Activated CD4-positive, alpha-beta T cell treated with anti-CD3 and anti-CD28 coated beads, Interleukin-10, Interleukin-2, amounts not matched to agents 100 ng/mL and 50 ng/mL, durations not matched to agents 16 hours and 8 hours (primary cell): ENCODE measurements at places on chromosomes 2 and 18.

- peak; percentile 59 for DNase-seq
Measured at GRCh38 chr2:148989882-148990493, 48.5 kb upstream of the LYPD6B start.

- no peak for DNase-seq
Measured at GRCh38 chr2:217228732-217229131, 368.9 kb upstream of the TNP1 start.

- no peak for DNase-seq
Measured at GRCh38 chr2:166768393-166769123, 119.7 kb upstream of the XIRP2 start.

- no peak for DNase-seq
Measured at GRCh38 chr2:232280341-232280740, 98.2 kb upstream of the ALPP start.

DNA sequence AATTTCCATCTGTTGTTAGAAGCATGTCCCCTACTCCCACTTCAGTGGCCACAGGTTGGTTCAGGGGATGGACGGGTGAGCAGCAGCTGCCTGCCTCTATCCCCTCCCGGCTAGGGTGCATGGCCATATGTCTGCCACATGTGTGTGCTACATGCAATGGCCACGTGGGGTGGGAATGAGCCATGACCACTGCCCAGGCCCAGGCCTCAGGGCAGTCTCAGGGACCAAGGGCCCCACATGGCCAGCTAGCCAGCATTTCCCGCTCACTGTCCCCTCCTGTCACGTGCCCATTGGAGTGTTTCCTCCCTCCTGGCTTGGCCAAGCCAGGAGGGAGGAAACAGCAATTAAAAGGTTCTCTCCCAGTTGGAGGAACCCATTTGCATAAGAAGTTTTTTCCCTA is 117.1 kb downstream of the KCNS3 start:
- DNase-seq = no peak

DNA sequence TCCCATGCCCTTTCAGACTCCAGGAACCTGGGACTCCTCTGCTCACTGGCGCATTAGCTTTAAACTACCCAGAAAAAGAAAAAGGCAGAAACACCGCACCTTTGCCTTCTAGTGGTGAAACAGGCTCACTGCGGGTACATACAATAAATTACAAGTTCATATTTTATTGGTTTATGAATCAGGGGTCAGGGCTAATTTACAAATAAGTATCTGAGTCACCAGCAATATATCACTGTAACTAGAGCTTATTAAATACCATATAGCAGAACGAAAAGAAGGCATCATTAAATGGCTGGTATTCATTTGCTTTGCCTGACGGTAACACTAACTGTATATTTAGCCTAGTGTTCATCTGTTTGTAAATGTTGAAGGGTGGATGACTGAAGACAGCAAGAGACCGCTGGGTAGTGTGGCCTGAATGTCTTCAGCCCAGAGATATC is 26.9 kb upstream of the DTNB start:
- DNase-seq = peak; percentile 58

GRCh38 chr2:144586476-144586875 is 66.6 kb upstream of the ZEB2 start:
- no peak for DNase-seq

- no peak for DNase-seq
Measured at GRCh38 chr18:24632158-24632988, 171.9 kb downstream of the HRH4 start.

GRCh38 chr2:120779781-120780283 is 44.2 kb downstream of the GLI2 start:
- DNase-seq = no peak

- DNase-seq = no peak
Measured at GRCh38 chr18:9824474-9824832, 61.3 kb upstream of the TXNDC2 start.

- DNase-seq = no peak
Measured at GRCh38 chr2:145144131-145144728, 624.3 kb upstream of the ZEB2 start.

DNA sequence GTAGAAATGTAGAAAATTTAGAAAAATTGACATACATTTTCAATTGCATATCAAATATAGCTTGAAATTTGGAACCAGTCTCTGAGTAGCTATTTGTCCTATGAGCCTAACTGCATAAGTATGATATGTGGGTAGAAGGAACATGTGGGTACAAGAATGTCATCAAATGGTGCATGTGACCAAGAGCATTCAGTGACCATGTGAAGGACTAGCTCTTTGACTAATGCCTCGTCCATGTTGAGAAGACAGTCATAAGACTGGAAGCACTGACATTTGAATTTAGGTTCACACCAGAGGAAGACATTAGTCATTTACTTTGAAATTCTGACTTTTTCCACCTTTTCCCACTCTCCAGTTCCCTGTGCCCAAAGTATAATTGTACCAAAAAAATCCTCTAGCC is 12.6 kb downstream of the MRPL44 start:
- no peak for DNase-seq

DNA sequence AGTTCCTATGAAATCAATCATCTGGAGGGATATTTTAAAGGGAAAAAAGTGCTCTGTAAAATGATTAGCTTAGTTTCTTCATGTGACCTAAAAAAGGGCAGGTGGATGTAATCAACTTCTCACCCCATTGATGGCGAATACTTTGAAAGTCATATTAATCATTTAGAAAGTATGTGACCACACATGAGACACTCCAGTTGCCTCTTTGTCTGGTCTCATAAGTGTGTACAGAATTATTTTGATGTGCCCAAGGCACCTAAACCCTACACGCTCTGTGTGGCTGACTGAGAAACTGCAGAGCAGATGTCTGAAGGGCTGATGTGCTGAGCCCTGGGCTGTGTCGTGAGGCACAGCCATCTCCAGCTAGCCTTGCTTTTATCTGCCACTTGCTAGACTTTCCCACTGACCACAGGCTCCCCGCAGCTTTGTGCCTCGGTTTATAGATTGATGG is 26.9 kb downstream of the SGPP2 start:
- DNase-seq = peak; percentile 29

DNA sequence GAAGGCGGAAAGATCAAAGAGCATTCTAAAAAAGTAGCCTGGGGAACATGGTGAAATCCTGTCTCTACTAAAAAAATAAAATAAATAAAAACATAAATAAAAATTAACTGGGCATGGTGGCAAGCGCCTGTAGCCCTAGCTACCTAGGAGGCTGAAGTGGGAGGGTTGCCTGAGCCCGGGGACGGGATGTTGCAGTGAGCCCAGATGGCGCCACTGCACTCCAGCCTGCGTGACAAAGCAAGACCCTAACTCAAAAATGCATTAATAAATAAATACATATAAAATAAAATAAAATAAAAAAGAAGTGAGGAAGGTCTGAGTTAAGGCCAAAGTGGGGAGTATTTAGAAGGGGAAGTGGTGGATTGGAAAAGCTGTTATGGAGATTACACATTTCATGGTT is 1.3 kb upstream of the PSMD14 start:
- DNase-seq = no peak

- no peak for DNase-seq
Measured at GRCh38 chr2:232891621-232892071, 21.6 kb downstream of the SNORC start.

GRCh38 chr18:70420146-70420898 is 131.5 kb downstream of the SOCS6 start:
- DNase-seq = no peak

GRCh38 chr2:189104934-189105333 is 74.6 kb downstream of the COL5A2 start:
- no peak for DNase-seq

GRCh38 chr2:37365669-37366068 is 21.2 kb downstream of the QPCT start:
- peak; percentile 58 for DNase-seq

- DNase-seq = no peak
Measured at GRCh38 chr2:74188018-74188601, 9.4 kb upstream of the MOB1A start.

DNA sequence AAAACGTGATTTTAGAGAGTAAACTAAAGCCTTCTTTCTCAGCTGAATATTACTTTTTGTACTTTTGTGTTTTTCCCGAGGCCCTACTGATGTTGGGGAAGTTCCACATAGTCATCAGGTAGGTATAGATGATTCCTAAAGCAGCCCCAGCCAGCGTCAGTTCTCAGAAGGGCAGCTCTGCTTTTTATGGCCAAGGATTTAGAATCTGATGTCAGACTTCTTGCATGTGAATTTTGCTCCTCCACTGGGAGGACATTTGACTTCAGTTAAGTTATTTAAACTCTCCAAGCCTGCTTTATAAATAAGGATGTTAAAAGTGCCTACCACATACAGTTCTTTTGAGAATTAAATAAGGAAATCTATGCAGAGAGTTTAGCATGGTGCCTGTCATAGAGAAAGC is 130.8 kb downstream of the NCKAP5 start:
- DNase-seq = no peak

GRCh38 chr2:164808776-164809175 is 32.8 kb downstream of the COBLL1 start:
- no peak for DNase-seq

DNA sequence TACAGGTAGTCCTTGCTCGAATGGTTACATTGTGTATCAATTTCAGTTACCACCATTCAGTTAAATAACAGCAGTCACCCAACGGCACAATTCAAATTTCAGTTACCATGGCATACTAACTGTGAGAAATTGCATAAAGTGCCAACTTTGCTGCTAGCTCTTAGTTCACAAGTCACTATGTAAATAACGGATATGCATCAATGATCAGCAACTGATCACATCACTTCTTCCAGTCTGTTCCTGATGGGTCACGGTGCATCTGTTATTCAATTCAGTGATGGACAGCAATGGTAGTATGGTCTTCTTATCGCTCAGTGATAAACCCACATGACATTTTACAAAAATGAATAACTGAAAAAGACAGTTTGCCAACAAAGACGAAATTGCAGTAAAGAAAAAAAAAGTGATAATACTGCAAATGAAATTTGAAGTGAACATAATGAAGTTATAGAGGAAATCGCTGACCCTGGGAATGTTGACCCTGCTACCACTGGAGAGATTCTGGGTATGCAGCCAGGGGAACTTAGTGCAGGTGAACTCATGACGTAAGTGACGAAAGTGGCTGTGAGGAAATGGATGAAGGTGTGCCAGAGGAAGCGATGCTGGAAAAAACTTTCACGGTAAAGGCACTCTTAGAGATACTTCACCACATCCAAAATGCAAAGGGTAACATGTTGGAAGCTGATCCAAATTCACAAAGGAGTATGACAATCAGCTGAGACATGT is 25.9 kb upstream of the RAPGEF4 start:
- no peak for DNase-seq

DNA sequence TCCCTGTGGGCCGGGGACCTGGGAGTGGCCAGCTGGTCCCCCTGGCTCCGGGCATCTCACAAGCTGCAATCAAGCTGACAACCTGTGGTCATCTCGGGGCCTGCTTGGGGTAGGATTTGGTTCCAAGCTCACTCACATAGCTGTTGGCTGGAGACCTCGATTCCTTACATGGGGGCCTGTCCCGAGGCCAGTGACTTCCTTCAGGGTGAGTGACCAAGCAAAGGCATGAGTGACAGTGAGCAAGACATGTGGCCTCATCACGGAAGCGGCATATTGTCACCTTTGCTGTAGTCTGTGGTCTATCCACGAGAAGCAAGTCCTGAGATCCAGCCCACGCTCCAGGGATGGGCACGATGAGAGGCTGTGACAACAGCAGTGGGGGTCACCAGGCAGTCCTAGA is 131.4 kb upstream of the ID2 start:
- no peak for DNase-seq

DNA sequence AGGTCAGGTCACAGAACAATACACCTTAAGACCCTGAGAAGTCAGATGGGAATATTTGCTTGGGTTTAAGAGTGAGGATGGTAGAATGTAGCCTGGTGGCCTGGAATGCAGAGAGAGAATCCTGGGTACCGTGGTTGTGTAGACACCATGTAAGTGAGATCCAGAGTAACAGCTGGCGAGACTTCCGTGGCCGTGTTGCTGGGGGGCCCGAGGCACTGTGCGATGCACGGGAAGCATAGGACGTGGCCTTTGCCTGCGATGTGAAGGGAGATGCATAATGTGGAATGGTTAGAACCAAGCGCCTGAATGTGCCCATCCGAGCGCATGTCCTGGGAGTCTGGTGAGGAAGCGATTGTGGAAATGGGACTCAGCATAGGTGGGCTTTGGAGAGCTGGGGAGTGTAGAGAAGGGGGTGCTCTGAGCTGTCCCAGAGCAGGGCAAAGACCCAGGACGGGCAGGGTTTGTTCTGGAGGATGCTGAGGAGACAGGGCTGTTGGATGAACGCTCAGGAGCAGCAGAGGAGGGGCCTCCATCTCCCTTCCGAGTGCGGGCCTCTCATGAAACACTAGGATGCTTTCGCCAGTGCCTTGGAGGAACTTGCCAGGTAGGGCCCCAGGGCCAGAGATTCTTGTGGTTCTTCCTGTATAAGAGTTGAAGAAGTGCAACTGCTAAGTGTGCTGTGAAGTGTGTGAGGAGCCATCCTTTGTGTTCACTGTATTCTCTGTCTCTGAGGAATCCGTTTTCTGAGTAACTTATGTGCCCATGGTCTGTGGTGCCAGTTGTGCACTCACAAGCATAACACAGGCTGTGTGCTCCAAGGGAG is 7.1 kb downstream of the RNF144A start:
- no peak for DNase-seq

- no peak for DNase-seq
Measured at GRCh38 chr2:221606424-221606823, 34.3 kb upstream of the EPHA4 start.

DNA sequence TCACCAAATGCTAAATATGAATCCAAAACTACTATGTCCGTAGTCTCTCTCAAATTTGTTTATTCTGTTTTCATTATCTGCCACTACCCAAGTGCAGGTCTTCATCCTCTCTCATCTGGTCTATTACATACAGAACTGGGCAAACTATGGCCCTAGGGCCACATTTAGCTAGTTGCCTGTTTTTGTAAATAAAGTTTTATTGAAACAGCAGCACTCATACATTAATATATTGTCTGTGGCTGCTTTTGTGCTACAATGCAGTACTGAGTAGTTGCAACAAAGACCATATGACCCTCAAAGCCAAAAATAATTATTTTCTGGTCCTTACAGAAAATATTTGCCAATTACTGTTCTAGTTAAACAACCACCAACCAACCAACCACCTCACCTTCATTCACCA is 172.2 kb upstream of the NCKAP5 start:
- no peak for DNase-seq

- DNase-seq = no peak
Measured at GRCh38 chr2:39739386-39739785, 39.7 kb downstream of the THUMPD2 start.

GRCh38 chr2:66531567-66531966 is 96.6 kb downstream of the MEIS1 start:
- DNase-seq = no peak

GRCh38 chr18:41461114-41461513 is 493.9 kb upstream of the PIK3C3 start:
- no peak for DNase-seq

GRCh38 chr2:188623995-188624643 is 332.4 kb downstream of the GULP1 start:
- DNase-seq = no peak
